ENCODE measurements at places on chromosomes 2 and 18.
A peak's percentile ranks its signal among the peaks of the same experiment; 100 is the strongest.

DNA sequence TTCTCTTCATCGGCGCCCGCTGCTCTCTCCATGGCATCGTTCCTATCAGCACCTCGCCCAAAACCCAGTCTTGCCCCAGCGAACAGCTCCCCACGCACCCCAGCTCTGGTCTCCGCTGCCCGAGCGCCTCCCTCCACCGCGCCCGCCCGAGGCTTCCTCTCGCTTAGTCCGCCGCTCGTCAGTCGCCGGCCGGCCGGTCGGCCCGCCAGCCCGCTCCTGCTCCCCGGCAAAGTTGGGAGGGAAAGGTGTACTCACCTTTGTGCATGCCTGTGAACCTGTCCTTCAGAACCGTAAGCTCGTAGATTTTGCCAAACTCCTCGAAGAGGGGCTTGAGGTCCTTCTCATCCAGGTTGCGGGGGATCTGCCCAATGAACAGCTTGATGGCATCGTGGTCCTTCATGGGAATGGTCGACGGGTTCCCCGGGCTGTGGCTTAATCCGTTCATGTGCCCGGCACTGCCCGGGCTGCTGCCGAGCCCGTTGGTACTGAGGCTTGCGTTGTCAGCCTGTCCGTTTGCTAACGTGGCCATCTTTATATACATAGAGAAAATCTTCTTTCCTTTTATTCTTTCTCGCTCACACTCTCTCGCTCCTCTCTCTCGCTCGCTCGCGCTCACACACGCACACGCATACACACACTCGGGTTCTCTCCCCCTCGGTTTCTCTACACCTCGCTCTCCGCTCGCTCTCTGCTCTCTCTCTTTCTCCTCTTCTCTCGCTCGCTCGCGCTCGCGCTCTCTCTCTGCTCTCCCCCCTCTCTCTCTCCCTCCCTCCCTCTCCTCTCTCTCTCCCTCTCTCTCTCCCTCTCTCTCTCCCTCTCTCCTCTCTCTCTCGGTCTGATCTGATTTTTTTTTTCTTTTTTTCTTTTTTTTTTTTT lies at the start of gene CELF4:
Gene CELF4 (minus strand): TSS at position 698 of the 876 bp plus-strand sequence.
- no peak for DNase-seq

DNA sequence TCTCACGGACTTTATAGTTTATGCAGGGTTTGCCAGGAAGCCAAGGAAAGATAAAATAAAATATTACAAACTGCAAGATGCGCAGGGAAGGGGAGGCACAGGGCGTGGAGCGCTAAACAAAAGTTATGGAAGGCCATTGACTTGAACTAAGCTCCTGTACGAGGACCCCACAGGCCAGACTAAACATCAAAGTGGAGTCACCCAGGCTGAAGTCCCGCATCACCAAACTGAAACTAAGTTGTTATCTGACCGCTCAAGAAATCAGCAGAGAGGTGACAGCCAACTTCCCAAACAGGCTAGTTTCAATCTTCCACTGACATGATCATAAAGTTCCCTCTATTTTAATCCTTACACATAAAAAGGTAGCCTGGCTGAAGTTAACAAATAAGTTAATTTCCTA lies 90.5 kb upstream of the YWHAQ start:
- no peak for DNase-seq

DNA sequence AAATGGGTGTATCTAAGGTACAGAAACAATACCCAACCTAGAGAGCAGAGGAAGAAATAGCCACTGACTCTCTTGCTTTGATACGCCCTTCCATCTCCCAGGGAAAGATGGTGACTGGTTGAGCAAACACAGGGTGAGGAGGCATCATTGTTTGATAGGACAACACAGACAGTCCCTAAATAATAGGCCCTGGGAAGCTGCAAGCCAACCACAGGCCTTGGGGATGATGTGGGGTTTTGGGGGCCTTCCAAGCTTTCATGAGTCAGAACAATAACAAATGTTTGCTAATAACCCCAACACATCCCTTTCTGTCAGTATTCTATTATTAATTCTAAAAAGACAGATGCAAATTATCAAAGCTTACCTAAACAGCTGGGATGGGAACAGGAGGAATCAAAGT lies 9.8 kb downstream of the LGALSL start:
- no peak for DNase-seq

GRCh38 chr2:43059183-43059897 lies 167.1 kb downstream of the ZFP36L2 start:
- peak; percentile 69 for DNase-seq

DNA sequence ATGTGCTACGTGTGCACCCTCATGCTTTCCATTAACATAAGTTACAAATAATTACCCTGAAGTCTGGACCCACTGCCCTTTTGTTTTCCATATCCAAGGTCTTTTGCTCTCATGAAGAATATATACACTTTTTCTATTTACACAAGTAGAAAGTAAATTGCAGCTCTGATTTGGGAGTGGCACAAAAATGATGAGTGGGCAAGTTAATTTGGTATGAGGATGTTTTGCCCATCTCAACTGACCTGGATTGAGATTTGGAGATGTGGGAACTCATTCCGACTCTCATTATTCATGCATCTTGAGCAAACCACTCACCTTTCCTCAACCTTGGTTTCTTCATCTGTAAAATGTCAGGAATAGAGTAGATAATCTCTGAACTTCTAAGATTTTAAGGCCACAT lies 53.6 kb upstream of the TMEM17 start:
- no peak for DNase-seq

DNA sequence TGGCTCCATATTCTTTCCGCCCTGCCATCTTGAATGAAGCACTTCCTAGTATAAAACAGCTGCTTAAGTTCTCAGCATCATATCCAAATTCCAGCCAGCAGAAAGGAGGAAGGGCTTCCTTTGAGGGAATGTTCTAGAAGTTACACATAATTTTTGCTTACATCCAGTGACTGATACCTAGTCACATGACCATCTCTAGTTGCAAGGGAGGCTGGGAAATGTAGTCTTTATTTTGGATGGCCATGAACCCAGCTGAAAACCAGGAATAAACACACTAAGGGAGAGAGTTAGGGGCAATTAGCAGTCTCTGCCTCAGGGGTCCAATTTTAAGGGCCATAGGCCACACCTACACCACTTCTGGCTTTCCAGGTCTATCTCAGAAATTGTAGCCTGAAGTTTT lies 57.8 kb upstream of the LMAN1 start:
- no peak for DNase-seq

DNA sequence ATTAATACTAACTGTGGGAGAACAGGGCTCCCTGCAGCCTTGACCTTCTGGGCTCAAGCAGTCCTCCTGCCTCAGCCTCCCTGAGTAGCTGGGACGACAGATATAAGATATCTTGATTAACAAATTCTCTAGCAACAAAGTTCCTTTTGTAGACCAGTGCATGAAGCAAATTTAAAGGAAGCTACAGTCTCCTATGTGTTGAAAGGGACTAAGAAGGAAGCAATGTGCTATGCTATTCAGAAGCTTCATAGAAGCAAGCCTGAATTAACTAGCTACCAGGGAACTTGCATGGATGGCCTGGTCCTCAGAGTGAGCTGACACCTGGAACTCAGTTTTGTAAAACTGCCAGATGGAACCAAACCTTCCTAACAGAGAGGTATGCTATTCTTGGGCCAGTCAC lies 33.2 kb downstream of the RAPH1 start:
- DNase-seq = no peak

DNA sequence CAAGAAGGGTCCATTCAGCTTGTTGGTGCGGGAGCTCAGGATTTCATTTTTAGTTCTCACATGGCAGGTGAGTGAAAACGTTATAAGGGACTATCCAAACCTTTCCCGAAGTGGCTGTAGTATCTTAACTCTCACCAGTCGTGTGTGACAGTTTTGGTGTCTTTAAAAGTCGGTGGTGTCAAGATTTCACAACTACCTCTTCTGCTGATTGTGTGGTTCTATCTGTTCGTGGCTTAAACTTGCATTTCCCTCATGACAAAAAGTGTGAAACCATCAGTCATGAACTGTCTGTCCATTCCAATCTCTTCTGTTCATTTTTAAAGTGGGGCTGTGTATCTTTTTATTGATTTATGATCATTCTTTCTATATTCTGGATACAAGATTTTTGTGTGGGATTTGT lies 3.8 kb upstream of the AQP12B start:
- DNase-seq = no peak

GRCh38 chr18:22132763-22133162 lies 36.6 kb upstream of the GATA6 start:
- no peak for DNase-seq

DNA sequence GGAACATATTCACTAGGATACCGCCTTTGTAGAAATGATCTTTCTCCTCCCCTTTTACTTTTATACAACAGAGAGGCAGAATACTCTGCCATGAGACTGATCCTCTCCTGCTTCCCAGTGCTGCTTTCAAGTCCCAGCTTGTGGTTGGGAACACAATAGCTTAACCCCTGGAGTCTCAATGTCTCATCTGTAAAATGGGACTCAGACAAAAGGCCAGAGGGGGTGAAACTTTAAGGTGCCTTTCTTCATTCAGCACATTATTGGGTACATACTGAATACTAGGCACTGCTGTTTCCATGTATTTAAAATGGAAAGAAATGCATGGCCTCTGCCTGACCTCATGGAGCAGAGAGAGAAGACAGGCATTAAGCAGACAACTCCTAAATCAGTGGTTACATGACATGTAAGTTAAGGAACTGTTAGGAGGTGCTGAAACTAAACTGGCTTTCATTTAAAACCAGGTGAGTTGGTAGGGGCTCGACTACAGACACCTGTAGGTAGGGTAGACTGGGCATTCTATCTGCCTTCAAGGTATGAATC lies 53.8 kb downstream of the MAP4K4 start:
- DNase-seq = no peak

DNA sequence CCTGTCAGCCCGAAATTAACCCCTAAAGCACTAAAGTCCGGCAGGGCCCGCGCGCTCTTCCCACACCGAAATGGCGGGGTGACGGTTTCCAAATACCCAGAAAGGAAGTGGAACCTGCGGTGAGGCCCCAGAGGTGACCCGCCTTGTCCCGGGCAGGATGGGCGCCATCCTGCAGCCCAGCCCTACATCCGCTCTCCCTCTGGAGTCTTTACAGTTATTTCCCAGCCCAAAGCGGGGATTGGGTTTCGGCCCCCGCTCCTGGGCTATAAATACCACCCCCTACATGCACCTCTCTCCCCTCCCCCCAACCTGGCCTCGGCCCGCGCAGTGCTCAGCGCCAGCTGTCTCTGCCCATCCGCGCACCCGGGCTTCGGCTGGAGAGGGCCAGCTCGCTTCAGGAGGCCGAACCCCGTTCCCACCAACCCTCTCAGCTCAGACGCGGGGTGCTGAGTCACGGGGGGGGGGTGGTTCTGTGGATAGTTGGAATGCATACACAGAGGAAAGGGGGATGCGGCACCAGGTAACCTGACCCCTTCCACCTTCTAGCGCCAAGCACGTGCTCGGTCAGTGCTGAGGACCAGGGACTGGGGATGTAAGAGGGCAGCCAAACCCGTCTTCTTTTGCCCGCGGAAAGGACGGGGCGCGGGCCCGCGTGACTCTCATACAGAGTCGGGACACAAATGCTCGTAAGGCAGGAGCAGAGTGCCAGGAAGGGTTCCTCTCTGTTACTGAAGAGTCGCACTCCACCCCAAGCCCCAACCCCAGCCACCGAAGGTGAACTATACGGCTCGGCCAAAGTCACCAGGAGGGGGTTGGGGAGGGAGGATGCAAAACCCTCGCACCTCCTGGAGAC lies at the start of gene TUBA4B:
Gene TUBA4B (plus strand): TSS at position 344 of the 853 bp plus-strand sequence. CDS start 165 bp downstream, at position 509.
- DNase-seq = peak; percentile 51

DNA sequence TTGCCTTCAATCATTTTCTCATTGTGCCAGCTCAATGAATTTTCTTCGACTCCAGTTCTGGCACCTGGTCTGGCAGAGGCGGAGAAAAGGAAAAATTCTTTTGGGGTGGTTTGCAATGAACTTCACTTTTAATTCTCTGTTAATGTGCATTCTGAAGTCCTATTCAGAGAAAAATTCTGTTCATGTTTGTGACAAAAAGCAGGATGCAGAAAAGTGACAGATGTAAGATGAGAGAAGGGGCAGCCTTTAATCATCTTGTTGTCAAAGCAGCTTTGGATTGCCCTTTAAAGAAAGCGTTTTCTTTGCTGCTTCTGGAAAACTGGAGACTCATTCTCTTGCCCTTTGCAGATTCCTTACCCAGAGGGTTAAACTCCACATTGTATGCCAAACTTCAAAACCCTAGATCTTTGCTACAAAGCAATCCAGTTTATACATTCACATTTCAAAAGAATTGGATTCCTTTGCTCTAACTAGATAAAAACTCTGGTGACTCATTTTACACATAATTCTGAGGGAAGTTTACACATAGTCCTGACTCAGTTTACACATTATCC lies 94.6 kb upstream of the CAVIN2 start:
- DNase-seq = no peak

DNA sequence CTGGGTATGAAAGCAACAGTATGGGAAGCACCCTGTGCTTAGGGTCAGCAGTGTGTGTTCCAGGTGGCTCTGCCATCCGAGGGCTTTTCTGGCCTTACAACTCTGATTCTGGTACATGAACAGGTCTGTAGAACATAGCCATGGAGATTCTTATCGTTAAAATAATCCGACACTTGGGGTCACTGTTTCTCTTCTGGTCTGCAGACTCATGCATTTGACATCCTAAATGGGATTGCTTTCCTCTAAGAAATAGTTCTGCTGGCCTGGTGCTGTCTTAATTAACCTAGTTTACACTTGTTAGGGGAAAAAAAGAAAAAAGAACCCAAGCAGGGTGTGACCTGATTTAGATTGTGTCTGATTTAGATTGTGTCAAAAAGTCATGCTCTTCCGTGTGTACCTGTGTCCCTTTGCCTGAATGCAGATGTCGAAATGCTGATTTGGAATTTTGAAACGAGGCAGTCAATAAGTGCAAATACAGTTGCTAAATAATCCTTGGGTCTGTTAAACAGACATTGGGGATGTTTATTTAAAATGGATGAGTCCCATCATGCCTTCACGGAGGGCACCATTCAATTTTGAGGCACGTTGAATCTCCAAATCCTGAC lies 59.6 kb downstream of the TRPM8 start:
- DNase-seq = no peak

- DNase-seq = no peak
These were observed 15.8 kb upstream of the VWC2L start for GRCh38 chr2:214395040-214395439.

DNA sequence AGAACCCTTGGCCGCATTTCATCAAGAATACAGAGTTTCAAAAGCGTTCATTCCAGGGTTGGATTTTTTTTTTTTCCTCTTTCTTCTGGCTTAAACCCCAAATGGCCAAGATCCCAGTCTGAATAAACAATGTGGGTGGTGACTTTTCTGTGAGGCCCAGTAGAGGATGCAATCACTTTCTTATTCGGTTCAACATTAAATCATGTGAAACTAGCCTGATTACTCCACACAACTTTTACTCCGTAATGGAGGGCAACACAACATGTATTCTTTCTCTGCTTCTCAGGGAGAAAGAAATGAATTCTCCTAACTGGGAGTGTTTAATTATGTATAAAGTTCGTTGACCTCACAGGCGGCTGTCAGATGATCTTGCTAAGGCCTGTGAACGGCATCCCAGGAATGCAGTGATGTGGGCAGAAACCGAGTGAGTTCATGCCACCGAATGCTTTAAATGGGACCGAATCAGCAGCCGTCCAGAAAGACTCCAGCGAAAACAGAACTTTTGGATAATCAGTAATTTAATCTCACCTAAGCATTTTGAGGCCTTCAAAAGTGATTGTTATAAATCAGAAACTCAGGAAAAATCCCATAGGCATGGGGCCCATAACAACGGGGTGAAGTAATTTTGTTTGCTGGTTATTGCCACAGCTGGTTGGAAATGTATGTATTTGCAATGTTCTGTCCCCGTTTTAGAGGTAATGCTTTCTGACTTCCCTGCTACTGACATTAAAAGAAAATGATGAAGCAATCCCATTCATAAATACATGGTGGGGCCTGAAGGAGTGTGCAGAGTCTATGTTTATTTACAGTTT lies 81.5 kb downstream of the BCL2 start:
- DNase-seq = no peak

- no peak for DNase-seq
These were observed 43.4 kb upstream of the ASB18 start for GRCh38 chr2:236307641-236308040.

- DNase-seq = no peak
These were observed 13.7 kb upstream of the SKOR2 start for GRCh38 chr18:47265197-47265596.
